ENCODE measurements at places on chromosomes 2 and 18. TPM values are rescaled to one million over a fixed set of nuclear protein-coding genes. Genes with fewer than 3 reads are reported as not detected.

ALPI gene
- total RNA-seq = not detected

ACKR3 gene
- total RNA-seq = 2.7 TPM

DPP10 gene
- total RNA-seq = not detected

ACMSD gene
- not detected for total RNA-seq

HOXD1 gene
- not detected for total RNA-seq

MRPL44 gene
- total RNA-seq = 33.5 TPM

MYO1B gene
- 26.2 TPM for total RNA-seq

SATB2 gene
- 7.8 TPM for total RNA-seq

IL1R2 gene
- total RNA-seq = not detected

SPP2 gene
- 0.27 TPM for total RNA-seq

FEZ2 gene
- 103 TPM for total RNA-seq

ARHGAP15 gene
- total RNA-seq = not detected

CD8B gene
- total RNA-seq = not detected

RAX gene
- not detected for total RNA-seq

CLEC4F gene
- not detected for total RNA-seq

CKAP2L gene
- total RNA-seq = 24.0 TPM

CDH20 gene
- total RNA-seq = not detected

UGT1A5 gene
- total RNA-seq = not detected

KCNF1 gene
- 0.07 TPM for total RNA-seq
